CD4-positive, alpha-beta T cell treated with Interleukin-21 for 1 hour (primary cell): ENCODE measurements at places on chromosomes 7 and 10.

DNA sequence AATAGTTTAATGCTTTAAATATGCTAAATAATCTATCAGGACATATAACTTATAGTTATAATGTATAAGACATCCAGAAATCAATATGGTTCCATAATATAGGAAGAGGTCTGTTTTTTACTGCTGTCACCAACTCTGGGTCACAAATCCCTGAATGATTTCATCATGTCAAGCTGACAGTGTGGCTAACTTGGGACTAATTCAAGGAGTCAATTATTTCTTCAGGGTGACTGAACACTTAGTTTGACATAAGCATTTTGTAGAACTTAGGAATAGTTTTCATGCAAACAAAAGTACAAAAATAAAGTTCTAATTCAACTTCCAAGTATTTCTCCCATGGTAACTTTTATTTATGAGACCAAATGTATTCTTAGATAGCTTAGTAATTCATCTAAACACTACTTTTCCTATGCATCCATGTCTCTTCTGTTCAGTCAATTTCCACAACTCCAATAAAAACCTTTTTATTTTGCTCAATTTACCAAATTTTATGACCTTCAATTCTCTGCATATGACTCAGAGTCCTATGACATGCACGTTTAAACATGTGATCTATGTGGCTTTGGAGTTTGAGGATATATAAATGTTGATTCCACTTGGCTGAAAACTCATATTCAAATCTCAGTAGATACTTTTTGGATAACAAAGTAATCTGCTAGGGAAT is 40.3 kb upstream of the GNAT3 start:
- DNase-seq: no peak

DNA sequence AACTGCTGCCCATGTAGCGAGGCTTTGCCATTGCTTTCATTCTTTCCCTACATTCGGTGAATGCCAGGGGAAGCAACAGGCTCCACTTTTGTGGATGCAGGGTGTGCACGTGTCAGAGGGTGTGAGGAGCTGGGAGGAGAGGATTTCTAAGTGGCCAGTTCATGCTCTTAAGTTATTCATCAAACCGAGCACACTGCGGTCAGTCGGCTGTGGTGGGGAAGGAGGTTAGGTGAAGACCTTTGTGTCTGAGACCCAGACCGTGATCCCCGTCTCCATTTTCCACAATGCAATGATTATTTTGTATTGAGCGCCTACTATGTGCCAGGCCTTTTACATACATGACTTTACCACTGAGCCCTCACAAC is 438.6 kb upstream of the GALNT17 start:
- DNase-seq: no peak

GRCh38 chr7:8378349-8379019 is 54.9 kb upstream of the NXPH1 start:
- no peak for DNase-seq

DNA sequence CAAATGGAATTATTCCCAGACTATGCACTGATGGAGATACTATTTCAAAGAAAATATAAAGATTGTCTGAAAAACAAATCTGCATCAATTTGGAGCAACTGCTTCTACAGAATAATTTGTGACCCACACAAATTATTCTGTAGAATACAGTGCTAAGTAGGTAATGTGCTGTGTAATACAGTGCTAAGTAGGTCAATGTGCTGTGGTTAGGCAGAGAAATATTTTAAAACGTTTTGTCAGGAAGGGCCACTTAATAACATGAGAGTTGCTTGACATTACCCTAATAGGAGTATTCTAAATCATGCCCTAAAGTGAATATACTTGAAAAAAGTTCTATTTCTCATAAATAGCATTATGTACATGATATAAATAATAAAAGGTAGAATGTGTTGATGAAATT is 116.5 kb upstream of the KCND2 start:
- DNase-seq: no peak

GRCh38 chr10:62528441-62528840 is 154.3 kb downstream of the ZNF365 start:
- peak; percentile 56 for DNase-seq

DNA sequence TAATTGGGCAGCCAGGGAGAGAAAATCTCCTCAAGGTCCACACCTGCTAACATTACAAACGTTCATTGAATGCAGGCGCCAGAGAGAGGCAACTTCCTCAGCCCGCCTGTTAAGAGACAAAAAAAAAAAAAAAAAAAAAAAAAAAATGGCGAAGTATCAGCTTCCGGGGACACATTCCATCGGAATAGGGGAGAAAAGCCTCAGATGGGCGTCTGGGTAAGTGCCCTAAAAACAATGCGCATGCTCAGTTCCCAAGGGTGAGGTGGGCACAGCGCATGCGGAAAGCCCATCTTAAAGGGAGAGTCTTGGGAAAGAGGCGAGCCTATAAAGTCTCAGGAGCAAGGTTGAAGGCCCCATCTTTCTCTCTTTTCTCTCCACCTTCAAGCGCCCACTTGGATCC is 1139.7 kb upstream of the CELF2 start:
- DNase-seq: no peak

GRCh38 chr7:99504281-99504602 is 220 bp upstream of the ZKSCAN5 start:
- no peak for DNase-seq

DNA sequence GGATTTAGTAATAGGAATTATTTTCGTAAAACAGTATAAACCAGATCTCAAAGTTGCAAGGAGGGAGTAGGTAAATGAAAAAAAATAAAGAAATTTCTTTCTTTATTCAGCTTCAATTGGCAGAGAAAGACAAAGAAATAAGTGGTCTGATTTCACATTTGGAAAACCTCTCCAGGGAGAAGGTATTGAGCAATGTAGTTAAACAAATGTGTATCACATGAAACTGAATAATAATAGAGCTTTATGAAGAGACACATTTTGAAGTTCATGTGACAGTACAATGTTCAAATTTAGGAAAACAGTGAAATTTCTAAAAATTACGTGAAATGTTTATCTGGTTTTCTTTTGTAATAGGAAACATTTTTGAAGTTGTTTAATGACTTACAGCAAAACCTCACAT is 63.0 kb downstream of the TAX1BP1 start:
- no peak for DNase-seq
